HT-29 (cell line): ENCODE measurements at places on chromosomes 16 and 17. TPM values are rescaled to one million over a fixed set of nuclear protein-coding genes. Genes with fewer than 3 reads are reported as not detected.

The MYH11 gene
- 0.05 TPM in 1 of 2 replicates, not detected in the other for total RNA-seq

The TBC1D10B gene
- total RNA-seq: 63.3 and 66.5 TPM in 2 replicates

The YBX2 gene
- 16.3 and 19.4 TPM in 2 replicates for total RNA-seq

The CPHXL2 gene
- not detected in 2 replicates for total RNA-seq

The CARHSP1 gene
- 197 and 220 TPM in 2 replicates for total RNA-seq

The ZNF469 gene
- 0.29 and 0.33 TPM in 2 replicates for total RNA-seq

The GAS2L2 gene
- total RNA-seq: 0.52 and 0.56 TPM in 2 replicates

The PRSS21 gene
- not detected in 2 replicates for total RNA-seq

The HBQ1 gene
- not detected in 2 replicates for total RNA-seq

The EEF2KMT gene
- 37.1 and 38.8 TPM in 2 replicates for total RNA-seq

The C16orf96 gene
- total RNA-seq: not detected in 2 replicates

The TMEM219 gene
- total RNA-seq: 103 and 110 TPM in 2 replicates

The HLF gene
- 0.05 and 0.08 TPM in 2 replicates for total RNA-seq

The TMEM92 gene
- total RNA-seq: 5.9 and 17.8 TPM in 2 replicates

The APOBR gene
- total RNA-seq: 0.05 TPM in 1 of 2 replicates, not detected in the other

The SLFN12 gene
- total RNA-seq: not detected in 2 replicates

The ITGA2B gene
- total RNA-seq: 0.05 TPM in 1 of 2 replicates, not detected in the other

The LDHD gene
- total RNA-seq: 0.08 and 1.4 TPM in 2 replicates

The NUTF2 gene
- total RNA-seq: 158 and 183 TPM in 2 replicates

The NR1D1 gene
- total RNA-seq: 22.6 and 25.7 TPM in 2 replicates

The KRTAP16-1 gene
- total RNA-seq: not detected in 2 replicates

The ACSM5 gene
- total RNA-seq: not detected in 2 replicates

The TSPOAP1 gene
- 0.86 and 2.4 TPM in 2 replicates for total RNA-seq

The PIMREG gene
- total RNA-seq: 97.8 and 111 TPM in 2 replicates

The KIF18B gene
- 12.2 and 14.8 TPM in 2 replicates for total RNA-seq

The PPP1R27 gene
- 2.4 and 3.0 TPM in 2 replicates for total RNA-seq

The PNMT gene
- total RNA-seq: 0.25 and 0.65 TPM in 2 replicates
